ENCODE measurements at places on chromosomes 6 and 20. TPM values are rescaled to one million over a fixed set of nuclear protein-coding genes. Genes with fewer than 3 reads are reported as not detected.
A peak's percentile ranks its signal among the peaks of the same experiment; 100 is the strongest.

- DNase-seq, result no peak
Observed at GRCh38 chr6:153489479-153489878, 358.4 kb upstream of the RGS17 start.

GRCh38 chr20:49288784-49289696 is 11.2 kb upstream of the ZNFX1 start:
- DNase-seq, result peak; percentile 72

The LTB gene
- 0.44 TPM for total RNA-seq

GRCh38 chr6:11202513-11203305 is 29.8 kb downstream of the NEDD9 start:
- DNase-seq, result peak; percentile 47

DNA sequence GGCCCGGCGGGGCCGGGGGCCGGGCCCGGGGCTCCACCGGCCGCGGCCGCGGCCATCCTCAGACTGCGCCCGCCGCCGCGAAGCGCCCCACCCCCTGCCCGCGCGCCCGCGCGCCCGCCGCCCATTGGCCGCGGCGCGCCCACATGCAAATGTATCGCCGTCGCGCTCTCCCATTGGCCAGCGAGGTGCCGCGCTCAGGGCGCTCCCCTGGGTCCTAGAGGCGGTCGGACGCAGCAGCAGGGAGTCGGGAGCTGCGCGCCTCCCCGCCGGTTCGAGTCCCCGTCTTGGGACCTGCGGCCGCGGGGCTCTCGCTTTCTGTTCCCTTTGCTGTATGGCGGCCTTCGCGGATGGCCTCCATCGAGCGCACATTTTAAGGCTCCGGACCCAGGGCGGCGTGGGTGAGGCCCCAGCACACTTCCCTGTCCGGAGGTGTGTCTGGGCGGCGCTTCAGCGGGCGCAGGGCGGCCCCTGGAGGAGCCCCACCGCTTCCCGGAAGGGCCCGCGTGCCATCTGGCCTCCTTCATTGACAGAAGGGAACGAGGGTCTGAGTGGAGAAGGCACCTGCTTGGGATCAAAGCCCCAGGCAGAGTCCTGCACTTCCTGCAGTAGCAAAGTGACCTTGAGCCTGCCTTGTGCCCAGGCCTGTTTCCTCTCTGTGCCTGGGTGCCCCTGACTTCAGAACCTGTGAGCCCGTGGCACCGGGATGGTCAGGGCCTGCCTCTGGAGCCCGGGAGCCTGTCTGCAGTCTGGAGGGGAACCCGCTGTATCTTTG is at the start of gene CABLES2:
CABLES2 (minus strand) TSS at position 65 of the 772 bp plus-strand sequence; CDS start at position 56, 9 bp downstream.
- peak; percentile 99 for DNase-seq

The CD40 gene
- 13.3 TPM for total RNA-seq

DNA sequence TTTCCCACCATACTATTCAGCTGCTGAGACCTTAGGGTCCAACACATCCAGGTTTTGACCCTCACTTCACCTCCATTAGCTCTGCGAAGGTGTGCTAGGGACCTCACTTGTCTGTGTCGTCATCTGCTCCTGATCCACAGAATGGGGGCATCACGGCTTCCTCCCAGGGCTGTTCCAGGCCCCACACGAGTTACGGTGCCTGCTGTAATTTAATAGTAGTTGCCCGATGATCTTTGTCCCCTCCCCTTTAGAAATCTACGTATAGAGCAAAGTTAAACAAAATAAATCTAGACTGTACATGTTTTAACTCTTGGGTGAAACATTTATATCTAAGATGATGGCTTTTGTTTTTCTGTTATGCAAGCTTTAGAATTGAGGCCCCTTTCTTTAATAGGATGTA is 49.1 kb upstream of the NAA20 start:
- DNase-seq, result no peak

- DNase-seq, result no peak
Observed at GRCh38 chr6:163352011-163352685, 62.4 kb upstream of the QKI start.

DNA sequence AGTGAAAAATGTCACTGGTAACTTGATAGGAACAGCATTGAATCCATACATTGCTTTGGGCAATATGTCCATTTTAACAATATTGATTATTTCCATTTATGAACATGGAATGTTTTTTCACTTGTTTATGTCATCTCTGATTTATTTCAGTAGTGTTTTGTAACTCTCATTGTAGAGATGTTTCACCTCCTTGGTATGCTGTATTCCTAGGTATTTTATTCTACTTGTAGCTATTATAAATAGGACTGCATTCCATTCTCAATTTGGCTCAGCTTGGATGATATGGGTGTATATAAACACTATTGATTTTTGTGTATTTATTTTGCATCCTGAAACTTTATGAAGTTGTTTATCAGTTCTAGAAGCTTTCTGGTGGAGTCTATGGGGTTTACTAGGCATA is 730.3 kb downstream of the DOK5 start:
- DNase-seq, result no peak

DNA sequence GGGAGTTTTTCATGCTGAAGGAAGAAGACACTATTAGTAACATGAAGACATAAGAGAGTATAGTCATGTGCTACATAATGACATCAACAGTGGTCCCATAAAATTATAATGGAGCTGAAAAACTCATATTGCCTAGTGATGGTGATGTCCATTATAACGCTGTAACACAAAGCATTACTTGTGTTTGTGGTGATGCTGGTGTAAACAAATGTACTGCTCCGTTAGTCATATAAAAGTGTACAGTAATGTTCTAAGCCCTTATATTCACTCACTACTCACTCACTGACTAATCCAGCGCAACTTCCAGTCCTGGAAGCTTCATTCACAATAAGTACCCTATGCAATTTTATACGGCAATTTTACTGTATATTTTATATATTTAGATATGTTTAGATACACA is 26.8 kb upstream of the ASF1A start:
- no peak for DNase-seq

GRCh38 chr20:34654207-34654744 is 22.6 kb downstream of the PIGU start:
- no peak for DNase-seq

GRCh38 chr6:90809035-90809434 is 222.2 kb upstream of the MAP3K7 start:
- no peak for DNase-seq

The OR2H2 gene
- not detected for total RNA-seq

DNA sequence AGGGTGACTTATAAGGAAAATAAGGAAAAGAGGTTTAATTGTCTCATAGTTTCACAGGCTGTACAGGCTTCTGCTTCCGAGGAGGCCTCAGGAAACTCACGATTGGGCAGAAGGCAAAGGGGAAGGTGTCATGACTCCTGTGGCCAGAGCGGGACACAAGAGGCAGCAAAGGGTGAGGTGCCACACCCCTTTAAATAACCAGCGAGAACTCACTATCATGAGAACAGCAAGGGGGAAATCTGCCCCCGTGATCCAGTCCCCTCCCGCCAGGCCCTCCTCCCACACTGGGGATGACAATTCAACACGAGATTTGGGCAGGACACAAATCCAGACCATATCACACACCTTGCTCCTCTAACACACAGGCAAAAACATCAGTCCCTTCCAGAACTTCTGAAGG is 254.0 kb downstream of the DLL1 start:
- DNase-seq, result no peak

GRCh38 chr20:34082232-34082887 is 29.7 kb downstream of the EIF2S2 start:
- DNase-seq, result no peak

GRCh38 chr6:14339711-14340584 is 222.4 kb downstream of the CD83 start:
- DNase-seq, result no peak

The HSF2 gene
- 10.6 TPM for total RNA-seq

The SIRPB1 gene
- 3.4 TPM for total RNA-seq

DNA sequence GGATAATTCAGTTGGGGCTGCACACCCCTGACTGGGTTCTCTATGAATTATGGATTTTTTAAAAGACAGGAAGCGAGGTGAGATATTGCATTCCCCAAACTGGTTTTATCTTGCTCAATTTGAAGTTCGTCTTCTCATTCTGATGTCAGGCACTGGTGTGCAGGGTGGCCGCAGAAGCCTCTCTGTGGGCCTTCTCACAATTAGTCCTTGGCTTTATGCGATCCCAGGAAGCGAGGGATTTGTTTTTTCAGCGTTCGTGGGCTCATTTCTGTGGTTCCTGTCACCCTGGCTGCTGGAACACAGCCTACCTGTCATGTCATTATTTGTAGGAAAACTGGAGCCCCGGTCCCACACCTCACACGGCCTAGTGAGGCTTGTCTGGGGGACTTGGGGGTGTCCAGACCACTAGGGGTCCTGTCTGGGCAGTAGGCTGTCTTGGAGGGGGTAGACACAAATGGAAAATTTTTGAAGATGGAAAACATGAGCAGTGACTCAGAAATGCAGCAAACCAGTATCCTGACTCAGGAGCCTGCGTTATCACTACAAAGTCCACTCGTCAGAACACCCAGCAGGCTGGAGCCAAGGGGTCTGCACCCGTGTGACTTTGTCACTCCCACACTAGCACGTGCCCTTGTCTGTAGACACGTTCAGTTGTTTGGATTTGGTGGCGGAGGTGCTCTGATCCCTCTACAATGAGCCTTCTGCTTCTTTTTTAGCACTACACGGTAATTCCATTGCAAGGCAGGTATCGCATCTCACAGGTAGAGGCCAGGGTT is 42.2 kb downstream of the GNAS-AS1 start:
- no peak for DNase-seq

The OTOR gene
- total RNA-seq, result not detected

GRCh38 chr20:48461091-48461734 is 366.6 kb downstream of the PREX1 start:
- no peak for DNase-seq

The PRL gene
- total RNA-seq, result not detected

The NCOA5 gene
- 34.4 TPM for total RNA-seq

The TTBK1 gene
- 0.29 TPM for total RNA-seq

The B3GAT2 gene
- total RNA-seq, result 0.09 TPM

GRCh38 chr20:8798505-8798904 is 270.4 kb upstream of the PLCB4 start:
- no peak for DNase-seq

The TREM1 gene
- total RNA-seq, result 1.4 TPM

GRCh38 chr6:41815587-41815986 is 28.1 kb downstream of the TOMM6 start:
- no peak for DNase-seq

DNA sequence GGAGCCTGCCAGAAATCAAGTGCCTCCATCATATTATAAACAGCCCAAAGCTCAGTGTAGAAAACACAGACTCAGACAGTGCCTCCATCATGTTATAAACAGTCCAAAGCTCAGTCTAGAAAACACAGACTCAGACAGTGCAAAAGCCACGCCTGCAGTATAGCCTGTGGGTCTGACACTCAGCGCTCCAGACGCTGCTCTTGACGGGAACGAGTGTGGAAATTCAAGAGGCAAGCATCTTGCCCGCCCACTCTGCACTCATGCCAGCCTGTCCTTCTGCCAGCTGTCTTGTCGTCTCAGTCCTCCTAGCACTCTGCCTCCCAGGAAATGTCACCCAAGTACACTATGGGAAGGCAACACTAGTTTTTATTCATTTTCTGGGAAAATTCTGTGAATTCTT is 274.2 kb upstream of the CDH4 start:
- DNase-seq, result no peak

DNA sequence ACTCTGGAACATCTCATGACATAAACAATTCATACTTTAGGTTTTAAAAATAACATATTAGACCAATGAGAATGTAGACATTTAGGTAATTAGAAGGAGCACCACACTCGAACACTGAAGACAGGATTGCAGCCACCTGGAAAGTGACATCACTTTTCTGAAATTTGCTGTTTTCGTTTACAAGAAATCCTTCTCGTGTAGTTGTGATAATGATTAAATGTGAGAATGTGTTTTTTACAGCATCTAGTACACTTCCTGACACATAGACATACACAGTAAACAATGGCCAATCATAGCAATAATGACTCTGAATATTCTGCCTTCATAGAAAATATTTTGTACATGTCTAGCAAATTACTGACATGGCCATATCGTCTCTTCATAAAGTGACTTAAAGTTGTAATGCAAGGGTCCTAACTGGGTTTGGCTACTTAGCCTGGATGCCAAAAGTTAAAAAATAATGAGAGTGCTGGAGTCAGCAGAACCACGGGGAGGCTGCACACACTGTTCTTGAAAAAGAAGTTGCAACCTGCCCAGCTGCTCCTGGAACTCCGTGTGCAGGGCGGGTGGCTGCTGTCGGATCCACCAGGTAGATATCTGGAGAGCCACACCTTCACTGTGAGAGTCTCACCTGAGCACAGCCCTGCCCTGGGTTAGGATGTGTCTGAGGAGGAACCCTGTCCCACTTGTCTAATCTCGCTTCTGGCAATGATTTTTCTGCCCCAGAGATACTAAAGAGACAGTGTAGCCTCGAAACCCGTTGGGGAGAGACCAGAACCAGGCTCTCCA is 212.9 kb downstream of the QKI start:
- no peak for DNase-seq

GRCh38 chr20:11972478-11972877 is 54.8 kb downstream of the BTBD3 start:
- DNase-seq, result no peak

GRCh38 chr6:110944681-110945151 is 13.8 kb upstream of the GTF3C6 start:
- DNase-seq, result peak; percentile 11

- no peak for DNase-seq
Observed at GRCh38 chr20:38001981-38002380, 31.3 kb downstream of the TTI1 start.

DNA sequence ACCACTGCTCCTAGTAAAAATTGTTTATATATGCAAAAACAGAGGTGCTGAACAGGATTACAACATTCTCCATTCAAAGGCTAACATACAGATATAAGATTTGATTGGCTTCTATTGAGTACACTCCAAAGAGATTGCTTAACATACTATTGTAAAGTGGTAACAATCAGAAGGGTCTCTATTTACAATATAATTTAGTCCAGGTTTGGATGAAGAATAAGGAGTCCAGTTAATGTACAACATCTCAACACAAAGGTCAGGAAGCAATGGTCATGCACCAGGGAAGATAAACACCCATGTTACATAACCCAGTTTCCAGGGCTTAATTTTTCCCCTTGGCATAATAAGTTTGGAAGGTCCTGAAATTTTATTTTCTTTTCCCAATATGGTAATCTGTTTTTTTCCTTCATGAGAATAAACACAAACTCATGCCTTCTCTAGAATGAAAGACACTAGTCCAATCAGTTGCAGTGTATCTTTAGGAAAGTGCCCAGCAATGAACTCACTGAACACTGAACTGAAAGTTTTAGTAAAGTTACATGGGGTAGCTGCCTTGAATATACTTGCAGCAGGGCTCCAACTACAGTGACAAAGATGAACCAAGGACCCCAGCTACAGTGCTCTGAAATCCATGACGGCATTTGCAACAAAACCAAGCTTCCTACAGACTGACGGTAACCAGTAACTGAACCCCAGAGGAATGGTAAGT is 255.3 kb upstream of the GJE1 start:
- no peak for DNase-seq

- DNase-seq, result no peak
Observed at GRCh38 chr6:3389390-3390167, 67.3 kb downstream of the SLC22A23 start.

DNA sequence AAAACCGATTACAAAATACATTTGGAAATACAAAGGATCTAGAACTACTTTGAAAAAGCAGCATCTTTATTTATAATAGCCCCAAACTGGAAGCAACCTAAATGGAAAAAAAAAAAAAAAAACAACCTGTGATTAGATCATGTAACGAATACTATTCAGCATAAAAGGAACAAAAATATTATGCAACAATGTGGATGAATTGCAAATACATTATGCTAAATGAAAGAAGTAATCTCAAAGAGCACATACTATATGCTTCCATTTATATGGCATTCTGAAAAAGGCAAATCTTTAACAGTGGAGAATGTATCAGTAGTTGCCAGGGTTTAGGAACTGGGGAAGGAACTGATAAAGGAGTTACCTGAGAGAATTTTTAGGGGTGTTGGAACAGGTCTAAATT is 28.9 kb downstream of the IRAK1BP1 start:
- no peak for DNase-seq

The DEF6 gene
- total RNA-seq, result 15.4 TPM

The RUNX2 gene
- total RNA-seq, result 0.66 TPM
